Activated naive CD4-positive, alpha-beta T cell (primary cell): ENCODE measurements at places on chromosomes 3 and 15.
A peak's percentile ranks its signal among the peaks of the same experiment; 100 is the strongest.

GRCh38 chr3:137172728-137173127, 214.9 kb downstream of the IL20RB start:
- DNase-seq = no peak

GRCh38 chr3:56880720-56881575, 79.2 kb upstream of the ARHGEF3 start:
- DNase-seq = no peak

DNA sequence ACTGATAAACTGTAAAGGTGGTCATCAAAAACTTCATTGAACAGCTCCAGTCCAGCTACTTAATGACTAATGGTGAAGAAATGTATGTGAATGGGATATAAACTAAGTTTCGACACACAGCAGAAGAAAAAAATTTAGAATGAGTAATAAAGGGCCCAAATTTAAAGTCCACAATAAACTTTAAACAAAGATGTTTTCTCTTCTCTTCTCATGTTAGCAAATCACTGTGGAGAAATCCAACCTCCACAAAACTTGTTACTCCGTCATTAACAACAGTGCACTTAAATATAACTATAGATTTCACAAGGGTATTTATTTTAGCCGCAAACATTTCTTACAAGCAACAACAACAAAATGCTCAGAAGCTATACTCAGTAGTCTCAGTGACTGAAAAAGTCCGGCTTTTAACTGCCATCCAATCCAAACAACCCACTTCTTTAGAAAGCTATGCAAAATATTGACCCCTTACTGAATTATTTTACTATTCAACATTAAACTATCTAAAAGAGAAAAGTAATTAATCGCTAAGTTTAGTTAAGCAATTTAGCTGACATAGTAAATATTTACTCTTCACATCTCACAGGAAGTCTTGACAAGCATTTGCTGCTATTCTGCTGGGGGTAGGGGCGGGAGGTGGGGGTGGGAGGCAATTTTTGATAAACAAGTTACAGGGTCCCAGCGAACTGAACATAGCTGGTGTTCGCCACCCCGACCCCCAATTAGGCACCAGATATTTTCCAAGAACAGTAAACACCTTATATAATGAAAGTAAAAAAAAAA, 2.4 kb downstream of the IGF2BP2 start:
- no peak for DNase-seq

DNA sequence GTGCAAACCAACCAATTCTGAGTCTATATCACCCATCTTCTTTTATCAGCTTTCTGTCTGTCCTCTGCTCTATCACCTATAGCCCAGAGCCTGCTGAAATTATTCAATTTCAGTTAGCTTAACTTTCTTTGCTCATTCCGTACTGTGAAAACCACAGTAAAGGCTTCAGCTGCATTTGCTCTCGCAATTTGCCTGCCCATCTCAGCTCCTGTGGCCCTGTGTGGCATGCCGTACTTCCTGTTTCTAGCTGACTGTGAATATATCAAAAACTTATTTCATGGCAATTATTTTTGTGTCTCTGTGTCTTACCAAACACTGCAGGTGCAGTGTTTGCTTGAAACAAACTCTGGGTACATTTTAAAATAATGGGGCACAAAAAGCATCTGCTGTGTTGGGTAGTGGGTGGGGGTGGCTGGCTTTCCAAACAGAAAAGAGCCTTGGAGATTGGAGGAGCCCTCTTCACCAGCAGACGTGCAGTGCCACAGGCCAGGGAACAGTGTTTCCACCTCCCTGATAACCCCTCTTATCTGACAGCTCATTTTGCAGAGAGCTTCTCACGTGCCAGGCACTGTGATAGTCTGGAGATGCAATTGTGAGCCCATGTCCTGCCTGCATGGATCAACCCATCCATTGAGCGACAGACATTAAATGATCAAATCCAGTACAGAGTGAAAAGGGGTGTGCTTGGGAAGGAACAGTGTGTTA, 45.2 kb downstream of the GASK1A start:
- peak; percentile 35 for DNase-seq

GRCh38 chr15:78605680-78606079, 15.1 kb downstream of the CHRNA3 start:
- DNase-seq = no peak

GRCh38 chr15:85475317-85475701, 94.9 kb downstream of the AKAP13 start:
- DNase-seq = no peak
